Subcutaneous preadipocyte (primary cell): ENCODE measurements at places on chromosomes 5 and 9. TPM values are rescaled to one million over a fixed set of nuclear protein-coding genes. Genes with fewer than 3 reads are reported as not detected.

Gene PHYHD1
- 3.3 and 11.4 TPM in 2 replicates for total RNA-seq

Gene SLC25A2
- 0.37 and 0.39 TPM in 2 replicates for total RNA-seq

Gene DMRT3
- not detected in 2 replicates for total RNA-seq

Gene PAPPA
- 26.8 TPM in 2 replicates for total RNA-seq

Gene FAM153A
- total RNA-seq = not detected in 2 replicates

Gene SEMA5A
- total RNA-seq = 0.78 and 11.0 TPM in 2 replicates

Gene PDE6A
- total RNA-seq = not detected in 2 replicates

Gene MYOZ3
- 0.39 TPM in 1 of 2 replicates, not detected in the other for total RNA-seq

Gene IFNK
- total RNA-seq = not detected in 2 replicates

Gene MPDZ
- 26.0 and 26.8 TPM in 2 replicates for total RNA-seq

Gene FBXO4
- 12.7 and 17.3 TPM in 2 replicates for total RNA-seq

Gene SARDH
- 2.0 and 2.6 TPM in 2 replicates for total RNA-seq

Gene RACK1
- 4,244 and 5,733 TPM in 2 replicates for total RNA-seq

Gene ST6GALNAC4
- total RNA-seq = 69.1 and 74.1 TPM in 2 replicates

Gene AUH
- 16.2 and 18.0 TPM in 2 replicates for total RNA-seq

Gene ESM1
- total RNA-seq = 1.8 and 6.1 TPM in 2 replicates

Gene CLIC3
- total RNA-seq = 0.20 and 0.73 TPM in 2 replicates

Gene WHRN
- 0.73 and 0.78 TPM in 2 replicates for total RNA-seq

Gene LRRC26
- not detected in 2 replicates for total RNA-seq

Gene FCN2
- total RNA-seq = not detected in 2 replicates

Gene GDNF
- total RNA-seq = 0.37 and 0.39 TPM in 2 replicates

Gene TNC
- total RNA-seq = 56.6 and 93.6 TPM in 2 replicates

Gene CNTLN
- 12.5 and 17.4 TPM in 2 replicates for total RNA-seq

Gene FBP2
- total RNA-seq = under 0.01 TPM in 1 of 2 replicates, not detected in the other

Gene PGGT1B
- 10.6 and 11.0 TPM in 2 replicates for total RNA-seq

Gene ZNF454
- total RNA-seq = 0.78 and 1.8 TPM in 2 replicates

Gene TYRP1
- total RNA-seq = 0.20 and 0.73 TPM in 2 replicates

Gene MEIKIN
- total RNA-seq = not detected in 2 replicates

Gene BTNL8
- not detected in 2 replicates for total RNA-seq

Gene GABRA6
- not detected in 2 replicates for total RNA-seq

Gene FGD3
- not detected in 2 replicates for total RNA-seq
